ENCODE measurements at places on chromosomes 11 and 22.

GRCh38 chr22:40070701-40071100 lies 75.9 kb downstream of the FAM83F start:
- no peak for DNase-seq

GRCh38 chr11:75350122-75350742 lies 1.2 kb downstream of the ARRB1 start:
- DNase-seq: no peak

GRCh38 chr11:120398132-120398531 lies 61.9 kb downstream of the ARHGEF12 start:
- DNase-seq: no peak

GRCh38 chr11:46533396-46534100 lies 60.3 kb downstream of the AMBRA1 start:
- no peak for DNase-seq

GRCh38 chr11:8812438-8812837 lies 98.6 kb upstream of the AKIP1 start:
- no peak for DNase-seq

GRCh38 chr22:39182478-39183030 lies 30.1 kb upstream of the CBX7 start:
- no peak for DNase-seq

GRCh38 chr22:28703436-28703835 lies 23.8 kb upstream of the TTC28 start:
- no peak for DNase-seq

DNA sequence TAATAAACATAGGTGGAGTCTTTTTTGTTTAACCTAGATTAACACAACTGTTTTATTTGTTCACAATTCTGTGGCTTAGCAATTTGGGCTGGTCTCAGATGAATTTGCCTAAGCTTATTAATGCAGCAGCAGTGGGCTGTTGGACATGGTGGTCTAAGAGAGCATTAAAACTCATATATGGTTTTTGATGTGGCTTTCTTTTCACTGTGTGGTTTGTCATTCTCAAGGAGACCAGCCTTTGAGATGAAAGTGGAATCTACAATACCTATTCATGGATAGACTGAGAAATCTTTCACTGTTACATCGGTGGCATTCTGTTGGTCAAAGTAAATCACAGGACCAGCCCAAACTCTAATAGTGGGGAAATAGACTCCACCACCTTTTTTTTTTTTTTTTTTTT lies 39.6 kb downstream of the CUL5 start:
- DNase-seq: no peak

DNA sequence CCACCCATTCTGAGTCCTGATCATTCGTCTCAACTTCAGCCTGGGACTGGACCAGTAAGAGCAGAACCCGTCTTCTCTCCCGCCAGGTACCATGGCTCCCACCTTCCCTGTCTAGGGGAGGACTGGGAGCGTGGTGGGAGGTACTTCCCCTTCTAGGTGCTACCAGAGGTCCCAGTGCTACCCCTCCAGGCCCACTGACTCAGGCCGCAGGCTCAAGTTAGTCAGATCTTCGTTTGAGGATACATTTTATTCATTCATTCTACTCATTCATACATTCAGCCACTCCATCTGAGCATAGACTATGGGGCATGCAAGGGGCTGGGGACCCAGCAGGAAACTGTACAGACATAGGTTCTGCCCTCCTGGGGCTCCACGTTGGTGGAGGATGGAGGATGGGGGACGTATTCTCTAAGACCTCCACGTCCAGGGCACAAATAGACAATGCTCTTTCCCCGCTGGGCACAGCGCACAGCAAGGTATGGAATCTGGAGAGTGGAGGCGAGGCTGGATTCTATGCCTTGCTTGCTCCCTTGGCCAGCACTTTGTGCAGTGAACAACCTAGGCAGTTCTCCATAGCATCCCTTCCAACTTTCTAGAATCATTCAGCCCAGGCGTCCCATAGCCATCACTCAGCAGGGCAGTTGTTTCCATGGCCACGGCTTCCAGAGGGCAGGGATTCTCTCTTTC lies 1.0 kb upstream of the RAB3IL1 start:
- no peak for DNase-seq

- DNase-seq: no peak
Observed at GRCh38 chr11:35981581-35981980, 37.7 kb downstream of the LDLRAD3 start.

DNA sequence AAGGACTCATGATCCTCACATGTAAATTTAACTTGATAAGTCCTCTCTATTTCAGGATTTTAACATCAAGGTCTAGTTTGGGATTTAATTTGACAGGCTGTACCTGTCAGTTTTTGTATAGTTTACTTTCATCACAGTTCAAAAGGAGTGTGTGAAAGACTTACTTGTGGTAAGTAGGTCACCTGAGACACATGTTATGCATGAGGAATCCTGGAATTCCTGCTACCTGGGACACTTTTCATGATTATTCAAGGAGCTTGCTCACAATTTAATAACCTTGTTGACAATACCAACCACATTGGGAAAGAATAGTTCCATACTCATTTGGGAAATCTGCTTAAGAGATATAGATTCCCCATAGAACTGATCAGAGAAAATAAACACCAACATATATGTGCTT lies 15.8 kb upstream of the SLC36A4 start:
- DNase-seq: no peak

DNA sequence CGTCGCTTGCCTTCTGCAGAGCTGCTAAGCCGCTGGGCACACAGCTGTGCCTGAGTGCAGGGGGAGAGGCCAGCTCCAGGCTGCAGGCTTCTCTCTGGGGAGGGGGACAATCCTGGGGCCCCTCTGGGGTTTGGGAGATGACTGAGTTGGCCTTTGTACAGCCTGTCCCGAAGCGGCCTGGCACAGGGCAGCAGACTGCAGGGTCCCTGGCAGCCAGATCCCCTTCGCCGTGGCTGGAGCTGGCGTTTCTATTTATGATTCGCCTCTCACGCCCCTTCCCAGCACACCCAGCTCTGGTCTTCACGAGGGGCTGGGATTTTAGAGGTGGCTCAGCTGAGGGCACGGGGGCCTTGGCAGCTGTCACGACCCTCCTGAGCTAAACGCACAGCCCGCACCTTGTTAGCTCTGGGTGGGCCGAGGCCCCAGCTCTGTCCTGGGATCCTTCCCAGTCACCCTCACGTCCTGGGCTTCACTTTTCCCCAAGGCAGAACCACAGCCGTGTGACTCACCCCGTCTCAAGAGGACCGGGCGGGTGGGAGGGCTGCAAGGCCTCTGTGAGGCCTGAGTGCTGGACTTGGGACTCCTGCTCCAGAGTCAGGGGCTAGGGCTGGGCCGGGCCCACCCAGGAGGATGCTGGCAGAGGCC lies 18.4 kb downstream of the OSBPL5 start:
- DNase-seq: no peak

DNA sequence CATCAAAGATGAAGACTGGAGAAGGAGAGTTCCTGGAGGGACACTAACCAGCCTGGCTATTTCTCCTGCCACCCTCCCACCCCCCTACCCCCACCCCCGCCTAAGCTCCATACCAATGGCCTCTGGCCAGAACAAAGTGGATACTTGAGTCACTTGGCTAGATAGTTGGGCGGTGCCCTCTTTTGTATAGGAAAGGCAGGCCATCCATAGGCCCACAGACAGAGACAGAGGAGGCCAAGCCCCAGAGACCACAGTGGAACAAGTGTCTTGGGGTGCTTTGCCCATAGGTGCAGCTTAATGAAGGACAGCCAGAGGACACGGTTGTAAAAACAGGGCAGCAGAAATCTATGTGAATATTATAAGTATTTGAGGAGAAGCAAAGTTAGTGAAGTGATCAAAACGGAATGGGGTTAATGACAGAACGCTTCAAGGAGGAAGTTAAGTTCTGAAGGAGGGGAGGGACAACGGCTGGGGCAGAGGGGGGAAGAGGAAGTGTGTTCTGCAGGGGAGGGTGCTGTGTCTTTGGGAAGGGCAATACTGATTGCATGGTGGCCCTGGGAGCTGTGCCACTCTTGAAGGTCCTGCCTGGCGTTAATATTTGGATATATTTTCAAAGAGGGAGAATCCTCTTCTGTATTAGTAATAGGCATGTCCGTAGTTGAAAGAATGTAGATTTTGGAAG lies 32.7 kb downstream of the FLI1 start:
- no peak for DNase-seq

GRCh38 chr11:10540546-10540914 lies 457 bp downstream of the RNF141 start:
- DNase-seq: no peak

DNA sequence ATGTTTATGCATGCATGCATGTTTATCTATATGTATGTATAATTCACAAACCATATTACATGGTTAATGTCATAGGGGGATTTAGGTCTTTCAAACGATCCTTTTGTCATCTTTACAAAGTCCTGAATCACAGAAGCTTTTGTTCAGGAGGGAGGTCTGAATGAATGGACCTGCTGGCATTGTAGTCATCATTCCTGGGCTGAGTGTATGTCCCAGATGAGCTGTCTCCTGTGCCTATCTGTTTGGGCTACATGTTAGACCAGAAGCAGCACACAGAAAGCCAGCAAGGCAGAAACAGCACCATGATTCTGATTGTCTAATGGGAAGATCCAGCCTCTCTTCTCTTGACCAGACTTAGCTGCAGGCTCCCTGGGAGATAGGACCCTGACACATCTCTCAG lies 69.5 kb downstream of the ADM start:
- DNase-seq: no peak

DNA sequence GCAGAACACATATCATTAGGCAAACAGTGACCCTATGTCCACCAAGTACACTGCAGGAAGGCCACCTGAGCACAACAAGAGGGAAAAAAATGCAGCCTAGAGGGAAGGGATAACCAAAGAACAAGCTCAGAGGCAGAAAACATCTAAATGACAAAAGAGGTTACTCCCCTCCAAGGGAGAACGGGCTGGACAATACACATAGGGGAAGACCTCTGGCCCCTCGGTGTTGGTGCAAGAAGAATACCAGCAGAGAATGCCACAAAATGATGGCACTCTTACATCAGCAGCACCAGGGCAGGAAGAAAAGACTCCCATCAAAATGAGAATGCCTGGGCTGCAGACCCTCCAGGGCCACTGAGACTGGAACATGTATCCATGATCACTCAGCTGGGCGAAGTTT lies 66.6 kb upstream of the OPCML start:
- DNase-seq: no peak

DNA sequence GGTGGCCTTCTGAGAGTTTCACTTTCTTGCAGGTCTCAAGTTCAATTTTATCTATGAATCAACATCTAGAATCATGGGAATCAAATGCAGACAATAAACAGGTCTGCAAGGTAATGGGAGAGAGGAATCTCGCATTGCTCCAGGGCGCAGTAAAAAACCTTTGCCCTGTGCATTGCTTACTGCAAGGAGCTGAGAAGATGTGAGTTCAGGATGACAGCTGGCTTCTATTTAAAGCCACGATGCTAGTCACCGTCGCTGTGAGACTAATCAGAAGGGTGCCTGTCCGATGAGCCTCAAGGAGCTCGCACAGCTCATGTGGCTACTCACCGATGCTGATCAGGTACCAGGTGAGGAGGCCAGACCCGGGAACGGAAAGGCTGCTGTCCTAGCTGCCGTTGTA lies 30.2 kb upstream of the APOA1 start:
- DNase-seq: no peak

All from activated CD4-positive, alpha-beta T cell treated with anti-CD3 and anti-CD28 coated beads, Interleukin-2, amount 50 U/mL, for 24 hours (primary cell).